ENCODE measurements at places on chromosomes 3 and 15.

- peak; percentile 42 for DNase-seq
Observed at GRCh38 chr3:186930143-186930640, at the start of gene ST6GAL1. Gene ST6GAL1, plus strand, starts transcription at chr3:186930526. Its CDS starts 112,178 bp downstream, at chr3:187042704.

DNA sequence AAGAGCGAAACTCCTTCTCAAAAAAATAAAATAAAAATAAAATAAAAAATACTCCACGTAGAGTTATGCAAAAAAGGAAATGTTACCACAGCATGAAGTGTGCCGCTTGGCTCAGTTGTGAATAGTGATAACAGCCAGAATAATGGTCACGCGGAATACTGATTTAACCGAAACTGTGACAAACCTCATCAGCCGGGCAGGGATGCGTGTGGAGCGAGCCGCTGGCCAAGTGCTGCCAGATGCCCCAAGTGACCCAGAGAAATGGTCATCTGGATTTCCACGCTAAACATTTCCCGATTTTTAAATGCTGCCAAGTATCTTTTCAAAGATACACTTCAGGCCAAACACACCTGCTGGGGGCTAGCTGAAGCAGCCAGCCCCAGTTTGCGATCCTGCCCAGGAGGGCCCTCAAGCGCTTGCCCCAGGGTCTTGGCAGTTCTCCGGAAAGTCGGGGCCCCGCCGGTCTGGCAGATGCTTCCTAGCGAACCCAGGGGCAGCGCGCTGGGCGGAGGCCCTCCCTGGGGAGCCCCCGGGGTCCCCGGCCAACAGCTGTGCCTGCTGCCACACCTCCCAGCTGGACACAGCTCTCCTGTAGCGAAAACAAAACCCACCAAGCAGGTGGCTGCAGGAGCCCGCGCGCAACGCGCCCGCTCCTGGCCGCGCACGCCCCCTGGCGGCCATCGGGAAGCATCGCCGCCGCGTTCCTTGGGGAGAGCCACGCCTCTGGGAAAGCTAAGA is 35.1 kb downstream of the CMTM6 start:
- DNase-seq = peak; percentile 25

- no peak for DNase-seq
Observed at GRCh38 chr15:89801471-89802195, 13.0 kb downstream of the ANPEP start.

- no peak for DNase-seq
Observed at GRCh38 chr3:194522579-194523046, 35.8 kb upstream of the ATP13A3 start.

GRCh38 chr3:149917124-149917667 is 53.5 kb downstream of the PFN2 start:
- no peak for DNase-seq

GRCh38 chr15:41989573-41990242 is 17.4 kb upstream of the EHD4 start:
- peak; percentile 55 for DNase-seq

GRCh38 chr3:176776622-176777175 is 420.6 kb downstream of the TBL1XR1 start:
- no peak for DNase-seq

- no peak for DNase-seq
Observed at GRCh38 chr15:77347197-77347596, 72.7 kb downstream of the PEAK1 start.

DNA sequence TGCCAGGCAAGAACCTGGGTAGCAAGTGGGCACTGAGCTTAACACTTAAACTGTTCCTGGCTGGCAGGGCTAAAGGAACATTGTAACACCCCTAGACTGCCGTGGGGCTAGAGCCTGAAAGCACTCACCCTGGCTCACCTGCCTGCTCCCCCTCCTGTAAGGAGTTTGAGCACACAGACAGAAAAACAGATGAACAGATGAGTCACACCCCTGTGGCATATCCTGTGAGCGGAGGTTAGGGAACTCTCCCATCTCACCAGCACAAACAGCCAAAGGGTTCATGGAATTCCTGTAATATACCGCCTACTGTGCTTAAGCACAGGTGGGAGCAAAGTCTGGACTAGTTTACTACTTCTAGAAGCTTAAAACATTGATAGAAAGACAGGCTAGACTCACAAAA is 300.1 kb downstream of the ROBO1 start:
- no peak for DNase-seq

DNA sequence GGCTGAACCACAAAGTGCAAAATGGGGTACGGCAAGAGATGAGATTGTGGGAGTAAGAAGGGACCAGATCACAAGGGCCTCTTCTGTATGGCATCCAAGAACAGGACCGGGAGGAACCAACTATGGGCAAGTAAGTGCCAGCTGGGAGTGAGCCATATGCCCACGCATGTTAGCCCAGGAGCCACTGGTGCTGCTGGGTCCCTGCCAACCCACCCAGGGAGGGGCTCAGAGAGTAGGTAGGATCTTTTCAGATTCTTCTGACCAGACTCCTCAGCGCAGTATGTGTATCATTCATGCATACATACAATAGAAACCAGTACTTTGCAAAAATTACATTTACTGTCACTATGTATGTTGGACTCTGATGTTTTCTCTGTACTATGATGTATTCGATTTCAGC is 54.0 kb downstream of the RAB11A start:
- no peak for DNase-seq

- DNase-seq = no peak
Observed at GRCh38 chr3:42159706-42160472, 68.7 kb downstream of the TRAK1 start.

DNA sequence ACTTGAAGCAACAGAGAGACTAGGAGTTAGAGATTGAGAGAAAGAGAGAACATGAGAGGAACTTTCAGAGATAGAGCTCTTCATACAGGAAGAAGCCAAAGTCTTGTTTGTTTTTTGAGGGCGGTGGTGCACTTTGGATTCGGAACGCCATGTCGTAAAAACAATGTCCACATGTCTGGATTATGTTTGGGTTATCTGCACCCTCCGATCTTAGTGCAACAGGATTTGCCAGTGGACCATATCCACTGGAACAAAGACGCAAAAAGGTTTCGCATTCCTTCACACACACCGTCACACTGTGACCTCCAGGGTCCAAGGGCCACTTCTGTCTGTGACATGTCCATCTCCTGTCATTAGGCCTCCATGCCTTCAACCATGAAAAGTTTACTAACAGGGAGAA is 141.8 kb upstream of the ATP11B start:
- no peak for DNase-seq

DNA sequence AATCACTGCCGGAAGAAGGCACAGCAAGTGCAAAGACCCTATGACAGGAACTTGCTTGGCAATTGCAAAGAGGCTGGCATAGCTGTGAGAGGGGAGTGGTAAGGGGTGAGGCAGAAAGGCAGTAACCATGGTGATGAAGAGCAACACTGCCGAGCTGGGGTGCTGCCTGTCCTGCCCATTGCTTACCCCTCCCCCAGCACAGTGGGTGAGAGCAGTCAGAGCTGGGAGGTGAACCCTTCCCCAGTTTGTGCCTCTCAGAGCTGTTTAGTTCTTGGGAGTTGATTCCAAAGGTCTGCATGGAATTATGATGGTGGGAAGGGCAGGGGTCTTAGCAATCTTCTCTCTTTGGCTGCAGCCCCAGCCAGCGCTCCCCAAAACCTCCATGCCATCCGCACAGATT is 8.8 kb downstream of the TYRO3 start:
- no peak for DNase-seq

- no peak for DNase-seq
Observed at GRCh38 chr3:87127281-87127680, 99.8 kb upstream of the CHMP2B start.

- DNase-seq = no peak
Observed at GRCh38 chr3:126620738-126621137, 34.2 kb downstream of the TXNRD3 start.

DNA sequence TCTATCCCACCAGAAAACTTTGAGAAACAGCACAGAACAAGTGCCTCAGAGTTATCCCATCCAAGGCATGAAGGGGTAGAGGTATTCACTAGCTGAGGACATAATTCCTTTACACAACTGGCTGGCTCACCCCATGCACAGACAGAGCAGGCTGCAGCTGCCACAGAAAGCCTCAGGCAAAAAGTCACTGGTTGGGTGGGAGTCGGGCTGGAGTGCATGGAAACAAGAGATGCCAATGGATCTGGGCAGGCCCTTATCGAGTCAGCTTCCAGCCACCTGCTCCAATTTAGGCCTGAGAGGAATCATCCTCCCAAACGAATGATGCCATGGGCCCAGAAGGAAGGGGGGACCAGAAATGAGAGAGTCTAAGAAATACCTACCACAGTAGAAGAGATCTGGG is 83.0 kb downstream of the RSL24D1 start:
- no peak for DNase-seq

DNA sequence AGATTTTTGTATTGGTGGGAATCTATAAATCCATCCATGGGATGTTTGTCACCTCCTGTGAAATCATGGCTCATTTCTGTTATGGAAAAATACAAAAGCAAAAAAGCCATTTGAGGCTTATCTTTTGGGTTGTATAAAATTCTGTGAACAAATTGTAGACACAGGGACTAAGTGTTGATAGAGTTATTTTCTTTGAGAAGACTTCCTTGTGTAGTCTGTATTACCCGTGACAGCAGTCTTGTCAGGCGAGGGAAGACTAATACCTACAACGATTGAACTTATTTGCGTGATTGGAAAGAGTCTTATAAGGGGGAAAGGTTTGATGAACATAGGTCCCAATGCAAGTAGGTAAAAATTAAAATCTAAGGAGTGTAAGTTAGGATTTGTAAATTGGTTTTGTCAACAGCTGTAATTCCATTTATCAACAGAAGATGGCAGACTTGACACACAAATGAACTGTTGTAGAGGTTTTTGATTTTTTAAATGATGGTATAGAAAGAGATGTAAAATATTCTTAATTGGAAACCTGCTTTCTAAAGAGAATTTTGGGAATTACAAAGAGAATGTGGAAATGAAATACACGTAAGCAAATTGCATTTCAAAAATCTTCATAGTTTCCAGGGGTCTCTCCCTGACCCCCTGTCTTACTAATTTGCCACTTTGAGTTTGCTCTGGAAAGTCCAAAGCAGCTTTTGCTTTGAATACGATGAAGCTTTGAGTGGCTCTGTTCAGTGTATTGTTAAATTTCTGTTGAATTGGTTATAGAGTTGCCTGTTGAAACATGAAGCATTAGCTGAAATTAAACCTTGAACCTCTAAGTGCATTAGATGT is 33.2 kb downstream of the SLC25A26 start:
- DNase-seq = no peak

DNA sequence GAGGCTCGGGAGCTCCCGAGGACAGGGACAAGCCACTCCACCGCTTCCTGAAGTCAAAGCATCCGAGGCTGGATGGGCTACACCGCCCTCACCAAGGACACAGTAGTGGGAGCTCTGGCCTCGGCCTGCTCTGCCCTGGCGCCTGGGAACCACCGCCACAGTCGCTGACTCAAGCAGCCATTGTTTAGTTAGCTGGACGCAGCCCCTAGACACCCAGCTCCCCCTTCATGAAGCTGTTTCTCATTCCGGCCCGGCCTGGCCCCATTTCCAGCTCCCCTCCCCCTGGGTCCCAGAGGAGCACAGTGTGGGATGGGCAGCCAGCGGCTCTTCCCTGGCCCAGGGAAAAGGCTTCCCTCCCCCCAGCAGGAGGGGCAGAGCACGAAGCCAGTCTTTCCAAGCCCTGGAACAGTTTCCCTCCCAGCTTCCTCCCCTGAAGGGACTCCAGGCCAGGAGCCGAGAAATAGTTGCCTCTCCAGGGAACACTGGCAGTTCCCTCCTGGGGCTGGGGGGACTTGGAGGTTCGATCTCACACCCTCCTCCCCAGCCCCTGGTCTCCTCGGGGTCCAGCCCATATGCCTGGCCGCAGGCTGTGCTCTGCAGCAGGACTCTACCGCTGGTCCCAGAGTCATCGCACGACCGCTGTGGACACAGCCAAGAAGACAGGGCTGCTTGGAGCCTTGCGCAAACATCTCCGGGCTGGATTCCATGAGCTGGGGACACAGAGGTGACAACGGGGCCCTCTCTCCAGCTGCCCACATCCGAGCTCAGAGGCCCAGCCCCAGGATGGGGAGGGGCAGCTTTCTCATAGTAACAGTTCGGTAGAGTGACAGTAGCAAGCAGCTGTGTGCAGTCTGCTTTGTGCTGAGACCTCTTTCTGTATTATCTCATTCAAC is 10.0 kb downstream of the PLXND1 start:
- peak; percentile 74 for DNase-seq

DNA sequence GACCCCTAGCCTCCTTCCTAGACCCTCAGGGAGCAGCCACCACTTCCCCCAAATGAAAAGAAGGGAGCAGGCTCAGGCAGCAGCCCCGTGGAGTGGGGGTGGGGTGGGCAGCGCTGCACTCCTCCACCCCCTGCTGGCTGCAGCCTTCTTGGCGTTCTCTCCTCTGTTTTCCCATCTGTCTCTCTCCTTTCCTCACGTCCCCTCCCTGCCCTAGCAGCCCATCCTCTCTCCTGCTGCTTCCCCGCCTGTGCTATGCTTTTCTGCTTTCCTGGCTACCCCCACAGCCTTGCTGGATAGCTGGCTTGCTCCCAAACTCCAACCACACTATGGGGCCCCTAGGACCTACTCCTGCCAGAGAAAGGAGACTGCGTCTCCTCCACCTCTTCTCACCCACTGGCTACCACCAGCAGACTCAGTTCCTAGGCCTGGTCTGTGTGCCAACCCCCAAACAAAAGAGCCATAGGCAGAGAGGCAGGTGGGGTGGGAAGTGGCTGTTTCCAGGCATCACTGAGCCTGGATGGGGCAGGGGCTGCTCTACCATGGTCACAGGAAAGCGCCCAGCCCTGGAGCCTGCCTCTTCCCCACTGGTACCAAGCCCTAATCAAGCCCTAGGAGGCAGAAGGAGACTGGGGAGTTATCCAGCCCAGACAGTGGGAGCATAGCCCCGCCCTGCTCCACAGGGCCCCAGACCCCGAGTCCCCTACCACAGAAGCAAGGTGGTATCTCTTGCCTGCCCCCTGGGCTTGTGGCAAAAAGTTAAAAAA is 3.4 kb upstream of the DISP2 start:
- DNase-seq = no peak

DNA sequence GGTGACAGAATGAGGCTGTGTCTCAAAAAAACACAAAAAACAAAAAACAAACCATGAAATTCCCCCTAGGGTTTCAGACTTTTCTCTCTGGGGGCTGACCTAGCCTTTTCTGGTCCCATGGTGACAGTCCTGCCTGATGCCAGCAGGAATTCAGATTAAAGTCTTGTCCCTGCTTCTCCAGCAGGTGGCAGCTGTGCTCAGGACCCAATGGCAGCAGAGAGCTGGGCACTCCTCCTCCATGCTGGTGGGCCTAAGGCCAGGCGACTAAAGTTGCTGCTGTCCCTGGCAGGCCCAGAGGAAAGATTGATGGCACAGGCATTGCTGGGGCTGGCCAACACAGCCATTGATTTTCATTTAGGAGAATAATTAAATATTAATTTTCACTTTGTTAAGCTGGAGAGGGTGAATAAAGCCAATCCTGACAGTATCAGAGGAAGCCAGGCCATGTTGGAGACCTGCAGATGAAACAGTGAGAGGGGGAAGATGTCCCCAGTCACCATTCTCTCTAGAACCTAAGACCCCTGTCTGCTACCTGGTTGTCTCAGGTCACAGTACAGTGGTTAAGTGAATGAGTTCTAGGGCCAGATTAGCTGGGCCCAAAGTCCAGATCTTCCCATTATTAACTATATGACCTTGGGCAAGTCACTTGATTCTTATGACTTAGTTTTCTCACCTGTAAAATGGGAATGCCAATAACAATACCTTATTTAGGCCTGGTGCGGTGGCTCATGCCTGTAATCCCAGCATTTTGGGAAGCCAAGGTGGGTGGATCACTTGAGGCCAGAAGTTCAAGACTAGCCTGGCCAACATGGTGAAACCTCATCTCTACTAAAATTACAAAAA is 7.1 kb downstream of the CELF6 start:
- DNase-seq = no peak

- DNase-seq = no peak
Observed at GRCh38 chr3:157261000-157261399, 101.1 kb upstream of the CCNL1 start.

GRCh38 chr15:34147371-34148140 is 45.7 kb downstream of the PGBD4 start:
- no peak for DNase-seq

All from bone marrow (tissue), 2 donors.